Large intestine (tissue), 12 donors: ENCODE measurements at places on chromosomes 7 and 10. TPM values are rescaled to one million over a fixed set of nuclear protein-coding genes. Genes with fewer than 3 reads are reported as not detected.

The LDB3 gene
- 4.0 TPM for polyA plus RNA-seq

The HOXA2 gene
- polyA plus RNA-seq = 5.5 TPM

The BTBD16 gene
- polyA plus RNA-seq = 0.79 TPM

The HOXA9 gene
- polyA plus RNA-seq = 0.33 TPM
